Activated CD4-positive, CD25-positive, alpha-beta regulatory T cell (primary cell): ENCODE measurements at places on chromosomes 12 and 14.

GRCh38 chr14:27566843-27567382, 969.1 kb upstream of the NOVA1 start:
- no peak for DNase-seq

GRCh38 chr12:6078398-6079096, 45.9 kb downstream of the VWF start:
- DNase-seq, result no peak

GRCh38 chr14:69490219-69490918, 5.8 kb downstream of the PLEKHD1 start:
- no peak for DNase-seq

DNA sequence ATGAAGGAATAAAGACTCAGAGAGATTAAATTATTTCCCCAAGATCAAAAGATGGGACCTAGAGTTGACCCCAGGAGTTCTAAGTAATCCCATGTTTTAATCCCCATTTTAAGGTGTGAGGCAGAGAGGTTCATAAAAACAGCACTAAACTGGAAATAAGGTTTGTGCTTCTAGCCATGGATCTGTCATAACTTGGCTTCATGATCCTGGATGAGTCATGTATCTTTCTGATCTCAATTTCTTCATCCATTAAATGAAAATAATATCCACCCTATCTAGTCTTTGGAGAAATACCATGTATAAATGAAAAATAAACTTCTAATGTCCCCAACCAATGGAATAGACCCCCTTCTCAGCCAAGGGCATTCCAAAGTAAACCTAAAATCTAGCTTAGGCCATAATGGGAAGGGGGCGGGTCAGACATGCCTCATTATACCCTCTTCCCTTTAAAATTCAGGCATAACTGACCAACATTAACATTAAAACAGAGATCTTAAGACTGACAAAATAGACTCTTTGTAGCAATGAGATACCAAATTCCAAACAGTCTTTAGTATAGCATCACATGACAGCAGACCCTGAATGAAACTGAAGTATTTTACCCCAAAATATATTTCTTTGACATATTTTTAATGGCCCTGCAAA, 47.8 kb downstream of the SLC41A2 start:
- no peak for DNase-seq

- no peak for DNase-seq
Observed at GRCh38 chr12:11973396-11973795, 97.3 kb upstream of the BCL2L14 start.

DNA sequence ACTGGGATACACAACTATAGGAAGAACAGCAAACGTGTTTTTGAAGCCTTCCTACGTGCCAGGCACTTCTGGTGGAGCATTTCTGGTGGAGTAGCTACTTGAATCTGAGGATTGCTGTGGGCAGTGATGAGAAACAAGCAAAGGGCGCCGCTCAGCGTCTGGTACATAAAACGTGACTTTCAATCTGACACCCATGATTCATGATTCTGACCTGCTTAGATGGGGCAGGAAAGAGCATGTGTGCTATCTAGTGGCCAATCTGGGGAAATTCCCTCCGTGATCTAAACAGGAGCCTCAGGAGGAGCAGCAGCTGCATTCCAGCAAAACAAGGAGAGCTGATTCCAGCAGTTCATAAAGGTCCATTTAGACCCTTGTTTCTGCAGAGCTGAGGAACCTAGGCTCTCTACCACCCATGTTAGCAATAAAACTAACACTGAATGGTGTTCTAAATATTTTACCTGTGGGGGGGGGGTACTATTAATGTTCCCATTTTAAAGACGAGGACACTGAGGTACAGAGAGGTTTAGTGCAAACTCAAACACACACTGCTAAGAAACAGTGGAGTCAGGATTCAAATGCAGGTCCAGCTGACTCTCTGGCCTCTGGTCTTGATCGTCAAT, 37.8 kb downstream of the PAH start:
- no peak for DNase-seq

DNA sequence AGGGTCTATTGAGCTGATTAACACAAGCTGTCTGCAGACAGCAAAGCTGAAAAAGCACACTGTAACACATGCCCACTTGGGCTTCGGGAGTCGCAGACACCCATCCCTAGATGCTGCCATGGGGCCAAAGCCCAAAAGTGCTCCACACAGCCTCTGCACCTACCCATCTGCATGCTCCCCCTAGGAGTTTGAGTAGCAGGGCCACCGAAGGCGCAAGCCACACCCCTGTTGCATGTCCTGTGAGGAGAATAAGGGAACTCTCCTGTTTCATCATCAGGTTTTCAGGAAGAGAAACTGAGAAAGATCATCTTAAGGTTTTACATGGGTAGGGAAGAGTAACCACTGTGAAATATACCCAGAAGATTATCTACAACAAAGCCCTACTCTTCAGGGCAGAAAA, 5.6 kb upstream of the ST8SIA1 start:
- no peak for DNase-seq

- no peak for DNase-seq
Observed at GRCh38 chr12:71942703-71943102, 4.1 kb downstream of the TPH2 start.

GRCh38 chr14:98956661-98957060, 315.3 kb downstream of the BCL11B start:
- DNase-seq, result no peak

DNA sequence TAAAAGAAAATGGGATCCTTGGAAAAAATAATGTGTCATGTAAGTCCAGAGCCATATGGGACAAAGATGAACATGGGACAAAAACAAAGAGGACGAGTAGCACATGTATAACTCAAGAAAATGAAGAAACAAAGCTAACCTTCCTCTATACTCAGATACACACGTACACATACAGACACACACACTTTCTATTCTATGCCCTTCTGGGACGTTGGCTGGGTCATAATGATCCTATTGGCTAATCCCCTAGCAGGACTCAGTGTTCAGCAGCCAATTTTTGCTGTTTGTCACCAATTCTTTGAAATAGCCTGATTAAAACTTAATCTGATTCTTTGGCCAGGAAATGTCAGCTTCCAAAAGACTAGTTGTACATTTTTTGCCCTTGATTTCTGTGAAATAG, 189.4 kb upstream of the FOXG1 start:
- no peak for DNase-seq

- no peak for DNase-seq
Observed at GRCh38 chr12:118060301-118061010, 523 bp downstream of the WSB2 start.

DNA sequence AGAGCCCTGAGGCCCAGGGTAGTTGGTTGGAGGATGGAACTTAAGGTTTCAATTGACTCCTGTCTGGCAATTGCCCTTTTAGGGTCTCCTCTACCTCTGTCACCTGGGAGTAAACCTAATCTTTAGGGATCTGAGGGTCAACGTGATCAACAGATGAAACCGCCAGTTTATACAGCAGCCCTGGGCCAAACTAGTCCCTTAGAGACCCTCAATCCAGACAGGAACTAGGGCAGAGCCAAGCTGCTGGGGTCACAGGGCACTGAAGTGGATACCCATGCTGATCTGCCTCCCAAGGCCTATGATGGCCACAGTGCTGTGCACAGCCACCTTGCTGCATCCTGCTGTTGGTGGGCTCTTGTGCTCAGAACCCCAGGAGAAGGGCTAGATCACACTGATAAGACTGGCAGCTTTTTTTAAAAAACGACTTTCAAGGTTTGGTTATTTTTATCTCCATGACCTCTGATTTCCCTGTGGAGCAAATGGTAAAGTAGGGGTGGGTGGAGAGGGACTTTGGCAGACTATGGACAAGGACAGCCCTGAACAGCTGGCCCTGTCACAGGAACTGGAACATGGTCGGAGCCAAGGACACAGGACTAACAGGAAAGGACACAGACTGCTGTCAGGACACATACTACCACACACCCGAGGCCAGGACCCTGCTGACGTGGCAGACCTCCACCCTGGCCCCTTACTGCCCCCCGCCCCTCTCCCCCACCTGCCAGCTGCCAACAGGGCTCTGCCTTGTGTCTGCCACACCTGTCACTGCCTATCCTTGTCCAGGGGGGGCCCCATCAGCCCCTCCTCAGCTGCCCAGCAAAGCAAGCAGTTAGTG, 474 bp downstream of the FITM1 start:
- no peak for DNase-seq

DNA sequence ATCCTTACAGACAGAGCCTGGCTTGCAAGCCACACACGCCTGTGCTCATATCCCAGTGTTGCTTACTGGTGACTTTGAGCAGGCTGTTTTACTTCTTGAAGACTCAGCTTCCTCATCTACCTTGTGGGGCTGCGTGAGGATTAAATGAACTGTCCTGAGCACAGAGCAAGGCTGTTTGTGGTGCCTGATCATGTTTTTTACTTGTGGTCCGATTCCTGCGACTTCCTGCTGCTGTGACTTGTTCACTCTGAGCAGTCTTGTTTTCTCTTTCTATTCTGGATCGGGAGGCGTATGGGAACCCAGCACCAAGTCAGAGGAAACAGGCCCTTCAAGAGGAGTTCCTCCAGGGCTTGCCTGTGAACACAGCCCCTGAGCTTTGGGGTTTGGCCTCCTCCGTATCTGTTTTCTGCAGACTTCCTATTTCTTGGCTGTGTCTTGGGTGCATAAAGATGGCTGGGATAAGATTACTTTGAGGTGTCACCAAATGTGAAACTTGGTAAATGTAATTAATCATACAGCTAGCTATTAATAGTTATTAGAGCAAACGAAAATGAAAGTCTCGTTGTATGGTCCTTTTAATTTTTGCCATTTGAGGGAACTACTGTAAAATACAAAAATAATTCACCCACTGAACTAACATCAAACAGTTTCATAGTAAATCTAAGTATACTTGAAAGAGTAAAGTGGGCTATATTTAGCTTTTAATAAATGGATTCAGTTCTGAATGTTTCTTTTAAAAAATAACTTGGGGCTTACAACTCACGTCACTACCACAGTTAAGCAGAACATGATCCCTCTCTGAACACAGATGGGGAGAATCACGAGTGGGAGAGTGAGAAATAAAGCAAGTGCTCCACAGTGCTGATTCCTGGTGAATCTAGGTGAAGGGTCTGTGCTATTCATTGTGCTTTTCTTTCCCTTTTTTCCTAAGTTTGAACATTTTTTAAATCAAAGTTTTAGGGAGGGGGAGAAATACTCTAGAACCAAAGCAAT, 251.5 kb downstream of the FOXN3 start:
- DNase-seq, result no peak

DNA sequence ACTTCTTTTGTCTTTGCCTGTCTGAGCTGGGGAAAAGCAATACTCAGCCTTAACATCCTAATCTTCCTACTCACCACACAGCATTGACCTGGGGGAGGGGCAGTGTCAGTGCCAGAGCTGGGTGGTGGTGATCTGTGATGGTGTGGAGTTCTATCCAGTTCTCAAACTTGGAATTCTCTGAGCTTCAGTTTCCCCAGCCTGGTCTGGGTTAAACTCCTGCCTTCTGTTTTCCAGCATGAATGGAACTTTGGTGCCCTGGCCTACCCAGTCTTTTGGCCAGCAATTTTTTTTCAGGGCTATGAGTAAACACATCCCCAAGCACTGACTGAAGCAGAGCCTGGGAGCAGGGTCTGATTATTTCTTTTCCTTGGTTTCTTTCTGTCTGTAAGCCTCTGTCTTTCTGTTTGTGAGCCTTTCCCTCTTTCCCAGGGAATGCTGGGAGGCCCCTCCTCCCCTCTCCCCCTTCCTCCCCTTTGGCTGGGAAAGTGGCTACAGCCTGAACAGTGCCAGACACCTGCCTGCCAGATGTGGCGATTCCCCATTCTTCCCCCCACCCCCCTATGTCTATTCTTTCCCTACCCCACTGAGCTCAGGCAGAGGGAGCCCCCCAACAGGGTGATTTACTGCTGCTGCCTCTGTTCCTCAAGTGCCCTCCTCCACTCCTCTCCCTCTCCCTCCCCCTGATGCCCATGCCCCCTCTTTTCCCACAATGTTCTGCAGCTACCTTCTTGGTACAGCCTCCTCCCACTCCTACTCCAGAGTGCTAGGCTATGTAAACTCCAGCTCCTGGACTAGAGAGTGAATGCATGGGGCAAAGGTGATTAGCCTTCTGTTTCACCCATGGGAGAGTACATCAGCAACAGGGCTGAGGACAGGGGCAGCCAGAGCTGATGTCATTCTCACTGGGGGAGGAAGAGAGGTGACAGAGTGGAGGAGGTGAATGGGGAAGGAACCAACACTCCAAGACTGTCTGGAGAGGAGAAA, 11.1 kb downstream of the GPR84 start:
- DNase-seq, result no peak

GRCh38 chr14:58861586-58861985, 223.8 kb downstream of the DACT1 start:
- DNase-seq, result no peak

- DNase-seq, result no peak
Observed at GRCh38 chr12:53695152-53696145, 19.6 kb upstream of the ATP5MC2 start.

GRCh38 chr14:61563162-61563511, 132.2 kb upstream of the HIF1A start:
- DNase-seq, result no peak
